ENCODE measurements at places on chromosomes 1 and 21.

DNA sequence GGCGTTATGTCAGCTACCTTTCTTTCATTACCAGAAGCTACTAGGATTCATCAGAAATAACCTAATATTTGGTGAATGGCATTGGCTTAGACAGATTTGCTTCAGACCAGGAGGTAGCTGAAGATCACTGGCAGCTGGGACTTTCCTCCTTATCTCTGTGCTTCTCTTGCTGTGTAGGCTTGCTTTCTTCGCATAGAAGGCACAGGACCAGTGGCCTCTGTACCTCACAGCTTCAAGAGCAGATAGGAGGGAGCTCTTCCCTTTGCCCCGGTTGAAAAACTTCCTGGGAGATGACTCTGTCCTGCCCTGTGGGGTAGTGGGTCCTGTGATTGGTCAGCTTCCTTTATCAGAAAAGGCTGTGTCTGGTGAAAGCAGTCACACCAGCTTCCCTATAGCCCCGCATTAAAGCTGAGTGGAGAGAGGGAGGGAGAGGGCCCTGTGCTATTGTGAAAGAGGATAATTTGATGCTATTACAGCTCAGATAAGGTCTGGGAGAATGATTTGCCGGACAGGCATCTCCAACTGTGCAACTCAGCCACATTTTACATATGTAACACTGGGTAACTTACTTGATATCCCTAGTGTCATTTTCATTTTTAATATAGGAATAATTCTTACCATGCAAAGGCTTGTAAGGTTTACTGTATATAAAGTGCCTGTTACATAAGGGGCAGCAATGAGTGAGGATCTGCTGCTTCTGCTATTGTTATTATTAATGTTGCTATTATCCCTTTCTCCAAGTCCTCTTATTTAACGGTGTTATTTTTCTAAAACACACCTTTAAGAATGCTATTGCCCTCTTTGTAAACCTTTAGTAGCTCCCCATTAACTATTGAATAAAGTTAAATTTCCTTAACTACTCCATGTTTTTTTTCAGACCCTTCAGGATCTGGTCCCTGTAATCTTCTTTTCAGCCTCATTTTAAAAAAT, 31.6 kb downstream of the OSBPL9 start:
- no peak for DNase-seq

DNA sequence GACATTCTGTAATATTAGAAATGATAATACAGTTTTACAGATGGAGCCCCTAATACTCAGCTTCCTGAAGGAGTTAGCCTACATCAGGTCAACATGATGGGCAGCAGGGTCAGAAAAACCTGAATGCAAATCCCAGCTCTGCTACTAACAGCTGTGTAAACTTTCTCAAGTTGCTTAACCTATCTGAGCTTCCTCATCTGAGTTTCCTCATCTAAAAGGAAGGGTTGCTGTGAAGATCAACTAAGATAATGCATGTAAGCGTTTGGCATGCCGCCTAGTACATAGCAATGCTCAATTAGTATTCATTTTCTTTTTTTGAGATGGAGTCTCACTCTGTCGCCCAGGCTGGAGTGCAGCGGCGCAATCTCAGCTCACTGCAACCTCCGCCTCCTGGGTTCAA, 18.4 kb upstream of the DESI2 start:
- no peak for DNase-seq

GRCh38 chr1:15944308-15945010, 31.4 kb downstream of the ZBTB17 start:
- DNase-seq = no peak

DNA sequence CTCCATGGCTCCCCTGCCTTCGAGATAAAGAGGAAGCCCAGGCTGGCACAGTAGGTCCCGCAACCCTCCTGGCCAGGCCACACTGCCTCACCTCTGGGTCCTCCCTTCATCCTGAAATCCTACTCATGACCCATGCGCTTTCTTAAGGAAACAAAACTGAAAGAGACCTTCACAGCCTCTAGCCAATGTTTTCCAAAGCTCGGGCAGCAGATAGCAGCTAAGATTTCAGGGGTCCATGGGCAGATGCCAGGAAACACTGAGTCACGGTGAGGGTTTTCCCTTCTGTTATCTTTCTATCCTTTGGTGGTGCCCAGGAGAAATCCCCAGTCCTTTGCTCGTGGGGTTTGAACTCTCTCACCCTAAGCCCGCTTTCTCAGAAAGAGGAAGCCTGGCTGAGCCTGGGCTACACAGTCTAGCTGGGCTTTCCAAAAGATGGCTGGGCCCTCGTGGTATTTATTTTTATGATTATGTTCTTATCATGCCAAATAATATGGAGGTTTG, 26.6 kb downstream of the TTC39A start:
- no peak for DNase-seq

DNA sequence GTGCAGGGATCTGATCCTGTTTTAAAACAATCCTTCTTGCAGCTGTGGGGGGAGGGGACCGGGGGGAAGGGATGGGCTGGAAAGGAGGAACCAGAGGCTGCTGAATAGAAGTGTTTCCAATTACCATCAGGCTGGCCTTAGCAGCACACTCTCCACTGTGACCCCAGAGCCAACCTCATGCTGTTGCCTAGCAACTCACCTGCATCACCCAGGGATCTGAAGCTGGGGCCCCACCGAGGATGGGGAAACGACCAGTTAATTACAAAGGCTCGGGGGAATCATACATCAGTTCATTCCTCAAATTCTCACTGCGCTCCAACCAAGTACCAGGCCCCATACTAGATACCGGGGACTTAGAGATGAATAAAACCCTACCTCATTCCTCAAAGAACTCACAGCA, 11.9 kb upstream of the GPX7 start:
- DNase-seq = no peak

All from stimulated activated CD4-positive, alpha-beta T cell treated with anti-CD3 and anti-CD28 coated beads, Interleukin-15, amount 100 ng/mL, for 1 hour (primary cell).